Effector memory CD8-positive, alpha-beta T cell (primary cell): ENCODE measurements at places on chromosomes 7 and 10.
A peak's percentile ranks its signal among the peaks of the same experiment; 100 is the strongest.

DNA sequence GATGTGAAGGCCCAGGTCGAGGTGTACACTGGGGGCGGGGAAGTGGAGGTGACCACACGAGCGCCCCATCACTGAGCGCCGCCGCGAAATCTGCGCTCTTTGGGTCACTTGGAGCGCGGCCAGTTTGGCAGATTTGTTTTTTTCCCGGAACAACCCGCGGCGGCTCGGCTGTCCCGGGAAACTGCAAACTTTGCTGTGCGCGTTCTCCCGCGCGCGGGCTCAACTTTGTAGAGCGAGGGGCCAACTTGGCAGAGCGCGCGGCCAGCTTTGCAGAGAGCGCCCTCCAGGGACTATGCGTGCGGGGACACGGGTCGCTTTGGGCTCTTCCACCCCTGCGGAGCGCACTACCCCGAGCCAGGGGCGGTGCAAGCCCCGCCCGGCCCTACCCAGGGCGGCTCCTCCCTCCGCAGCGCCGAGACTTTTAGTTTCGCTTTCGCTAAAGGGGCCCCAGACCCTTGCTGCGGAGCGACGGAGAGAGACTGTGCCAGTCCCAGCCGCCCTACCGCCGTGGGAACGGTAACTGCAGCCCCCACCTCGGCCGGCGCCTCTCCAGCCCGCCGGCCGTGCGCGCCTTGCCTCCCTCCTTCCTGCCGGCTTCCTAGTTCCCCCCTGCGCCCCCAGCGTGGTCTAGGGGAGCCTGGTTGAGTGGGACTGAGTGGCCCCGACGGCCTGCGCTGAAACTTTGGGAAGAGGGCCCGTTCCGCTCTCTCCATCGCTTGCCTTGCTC, at the start of gene CASP7:
Gene CASP7, plus strand, starts transcription at position 450 of the 727 bp plus-strand sequence. CDS start 17,582 bp downstream, outside the sequence.
- DNase-seq, result peak; percentile 71

DNA sequence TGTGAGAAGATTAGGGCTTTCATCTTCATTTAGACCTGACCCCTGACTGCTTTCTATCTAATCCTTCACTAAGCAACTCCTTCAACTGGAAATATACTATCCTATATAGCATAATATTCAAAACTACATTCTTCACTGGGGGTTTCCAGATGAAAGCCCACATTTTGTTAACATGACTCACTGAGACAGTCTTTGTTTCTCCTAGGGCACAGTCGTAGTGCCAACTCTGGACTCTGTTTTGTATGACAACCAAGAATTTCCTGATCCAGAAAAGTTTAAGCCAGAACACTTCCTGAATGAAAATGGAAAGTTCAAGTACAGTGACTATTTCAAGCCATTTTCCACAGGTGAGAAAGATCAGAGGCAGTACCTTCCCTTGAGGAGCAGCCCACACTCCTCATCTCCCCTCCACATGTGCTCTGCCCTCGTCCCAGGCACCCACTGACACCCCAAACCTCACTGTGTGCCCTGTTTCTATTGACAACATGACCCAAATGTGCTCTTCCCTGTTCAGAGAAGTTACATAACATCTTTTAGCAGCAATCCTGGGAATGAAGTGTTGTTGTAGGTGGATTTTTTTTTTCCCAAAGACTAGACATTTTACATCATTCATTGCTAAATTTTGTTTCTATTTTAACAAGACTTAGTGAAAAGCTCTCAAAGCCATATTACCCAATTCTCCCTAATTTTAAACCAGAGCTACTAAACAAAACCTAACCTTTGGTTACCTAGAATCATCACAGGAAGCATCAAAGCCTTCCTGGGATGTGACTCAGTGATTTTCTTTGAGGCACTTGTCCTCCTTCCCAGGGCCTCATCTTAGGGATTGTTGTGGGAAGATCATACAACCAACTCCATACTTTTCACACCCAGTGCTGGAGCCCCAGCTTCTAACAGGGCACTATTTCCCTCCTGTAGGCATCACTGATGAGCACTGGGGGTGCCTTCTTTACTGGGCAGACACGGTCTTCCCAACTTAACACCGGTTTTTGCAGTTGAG, 10.7 kb downstream of the CYP2E1 start:
- DNase-seq, result no peak

DNA sequence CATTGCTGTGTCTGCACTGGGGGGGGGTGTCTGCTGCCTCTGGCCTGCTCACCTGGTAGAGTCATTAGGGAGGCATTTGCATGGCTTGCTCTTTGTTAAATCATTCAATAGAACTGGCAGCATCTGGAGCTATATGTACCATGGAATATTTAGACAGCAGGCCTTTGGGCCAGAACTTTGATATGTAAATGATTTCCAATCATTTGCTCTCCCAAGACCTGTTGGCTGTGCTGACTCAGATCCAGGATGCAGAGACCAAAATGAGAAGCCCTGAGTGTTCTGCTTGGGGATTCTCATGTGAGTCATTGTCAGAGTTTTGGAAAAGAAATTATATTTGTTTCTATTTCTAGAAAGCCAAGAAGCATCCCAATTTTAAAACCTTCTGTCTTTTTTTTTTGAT, 257.6 kb upstream of the IGFBP3 start:
- no peak for DNase-seq

DNA sequence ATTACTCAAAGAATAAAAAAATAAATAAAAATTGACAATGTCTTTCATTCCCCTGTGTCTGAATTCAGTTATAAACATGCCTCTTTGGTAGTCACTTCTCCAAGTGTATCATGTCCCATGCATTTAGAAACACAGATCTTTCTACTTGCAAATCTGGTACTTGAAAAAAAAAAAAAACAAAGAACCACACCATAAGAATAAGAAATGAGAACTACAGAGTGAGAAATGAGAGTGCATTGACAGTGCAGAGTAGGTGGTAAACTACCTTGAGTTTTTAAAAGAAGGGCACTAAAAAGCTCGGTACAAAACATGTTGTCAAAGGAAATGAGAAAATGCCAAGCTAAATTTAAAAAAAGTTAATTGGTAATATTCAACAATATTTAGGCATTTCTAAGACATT, 123.0 kb downstream of the GPR85 start:
- no peak for DNase-seq

DNA sequence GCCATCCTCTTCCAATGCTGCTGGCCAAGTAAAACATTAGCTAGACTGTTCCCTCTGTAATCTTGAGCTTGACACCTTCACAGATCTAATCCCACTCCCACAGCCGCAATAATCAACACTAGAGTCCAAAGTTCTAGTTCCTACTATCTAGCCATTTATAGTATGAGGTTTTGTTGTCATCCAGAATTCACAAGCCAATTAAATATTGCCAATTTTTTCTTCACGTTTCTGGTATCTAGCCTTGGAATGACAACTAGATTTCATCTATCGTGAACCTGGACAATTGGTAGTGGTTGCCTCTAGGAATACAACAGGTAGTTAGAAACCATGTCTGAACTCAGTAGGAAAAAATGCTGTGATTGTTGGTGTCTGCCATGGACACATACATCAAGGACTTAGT, 10.4 kb downstream of the WASL start:
- no peak for DNase-seq

DNA sequence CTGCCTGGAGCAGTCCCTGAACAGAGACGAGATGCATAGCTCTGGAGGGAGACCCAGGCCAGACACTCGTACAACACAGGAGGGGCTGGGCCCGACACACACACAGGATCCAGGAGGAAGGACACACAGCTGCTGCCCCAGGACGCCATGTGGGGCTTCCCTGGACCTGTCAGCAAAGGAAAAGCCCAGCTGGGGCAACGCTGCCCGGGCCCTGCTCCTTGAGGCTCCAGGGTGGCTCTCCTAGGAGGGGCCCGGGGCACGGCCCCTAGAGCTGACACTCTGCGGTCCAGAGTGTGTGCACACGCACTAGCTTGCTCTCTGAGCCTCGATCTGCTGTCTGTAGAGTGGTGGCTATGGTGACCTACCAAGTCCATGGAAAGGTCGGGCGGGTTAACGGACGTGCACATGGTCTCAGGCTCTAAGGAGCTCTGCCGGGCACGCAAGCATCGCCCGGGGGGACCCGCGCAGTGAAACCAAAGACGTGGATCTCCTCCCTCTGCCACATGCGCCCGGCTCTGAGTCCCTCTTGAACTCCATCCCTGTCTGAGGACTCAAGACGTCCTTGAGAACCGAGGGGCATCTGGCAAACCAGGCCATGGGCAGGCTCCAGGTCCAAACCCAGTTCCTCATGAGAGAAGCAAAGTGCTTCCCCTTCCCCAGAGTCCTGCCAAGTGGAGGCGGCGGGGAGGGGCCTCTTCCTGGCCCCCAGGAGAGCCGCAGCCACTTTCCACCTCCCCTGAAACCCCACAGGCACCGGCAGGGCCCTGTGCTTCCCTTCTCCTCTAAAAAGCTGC, 279.0 kb downstream of the ELFN1 start:
- no peak for DNase-seq

GRCh38 chr7:32516551-32517100, 21.3 kb downstream of the AVL9 start:
- DNase-seq, result no peak

GRCh38 chr10:3853547-3854303, 68.7 kb upstream of the KLF6 start:
- no peak for DNase-seq

- no peak for DNase-seq
Observed at GRCh38 chr7:115851291-115851690, 179.3 kb downstream of the TFEC start.

DNA sequence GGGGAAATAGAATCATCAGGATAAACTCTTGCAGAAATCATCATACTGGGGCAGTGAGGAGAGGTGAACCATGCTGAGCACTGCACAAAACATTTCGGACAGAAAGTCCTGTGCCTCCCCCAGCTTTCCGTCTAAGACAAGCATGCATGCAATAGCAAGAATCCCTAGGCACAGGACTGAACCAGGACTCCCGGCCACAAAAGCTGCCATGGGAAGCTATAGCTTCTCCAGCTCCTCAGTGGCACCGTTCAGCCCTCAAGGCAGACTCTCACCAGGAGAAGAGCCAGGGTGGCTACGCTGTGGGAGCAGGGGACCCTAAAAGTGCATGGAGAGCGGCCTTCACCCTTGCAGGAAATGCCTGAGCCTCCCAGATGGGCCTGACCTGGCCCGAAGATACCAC, 70.8 kb downstream of the ASB13 start:
- no peak for DNase-seq

GRCh38 chr7:151937286-151937685, 19.0 kb upstream of the GALNTL5 start:
- no peak for DNase-seq

DNA sequence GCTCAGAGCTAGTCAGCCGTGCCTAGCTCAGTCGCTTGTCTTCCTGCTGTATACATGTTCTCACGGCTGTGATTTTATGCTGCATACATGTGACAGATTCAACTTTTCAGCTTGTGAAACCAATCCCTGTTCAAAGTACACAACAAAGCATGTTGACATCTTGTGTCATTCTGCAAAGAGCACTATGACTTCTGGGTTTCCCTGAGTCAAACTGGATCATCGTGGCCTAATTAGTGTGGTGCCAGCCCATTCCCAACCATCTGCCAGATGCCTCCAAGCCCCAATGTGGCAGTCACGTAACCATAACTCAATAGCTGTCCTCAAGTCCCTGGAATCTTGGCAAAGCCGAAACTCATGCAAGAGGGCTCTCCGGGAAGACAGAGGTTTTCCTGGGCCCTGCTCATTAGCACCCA, 144.8 kb downstream of the MYOF start:
- no peak for DNase-seq

DNA sequence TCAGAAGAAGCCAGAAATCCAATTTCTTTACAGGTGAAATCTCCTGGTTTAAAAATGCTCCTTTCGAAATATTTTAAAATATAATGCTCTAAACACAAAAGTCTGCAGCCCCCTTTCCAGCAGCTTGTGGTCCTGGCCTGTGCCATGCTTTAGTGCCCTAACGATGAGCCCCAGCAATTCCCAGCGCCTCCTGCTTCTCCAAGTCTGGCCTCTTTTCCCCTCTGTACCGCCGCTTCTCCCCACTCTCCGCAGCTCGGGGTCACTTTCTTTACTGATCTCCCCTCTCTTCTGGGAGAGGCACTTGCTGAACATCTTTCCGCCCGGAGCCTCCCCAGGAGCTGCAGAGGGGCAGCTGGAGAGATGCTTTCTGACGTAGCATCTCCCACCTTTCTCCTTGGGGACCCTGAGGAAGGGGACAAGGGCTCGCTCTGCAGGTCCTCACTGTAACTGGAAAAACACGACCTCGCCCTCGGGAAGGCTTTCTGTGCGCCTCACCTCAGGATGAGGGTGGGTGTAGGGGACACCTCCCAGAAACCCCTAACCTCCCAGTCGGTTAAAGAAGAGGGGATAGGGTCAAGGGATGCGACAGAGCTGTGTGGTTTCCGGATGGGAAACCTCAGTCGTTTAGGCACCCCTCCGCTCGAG, 565 bp upstream of the INA start:
- DNase-seq, result no peak

GRCh38 chr7:46791188-46791587, 790.7 kb downstream of the TNS3 start:
- no peak for DNase-seq

DNA sequence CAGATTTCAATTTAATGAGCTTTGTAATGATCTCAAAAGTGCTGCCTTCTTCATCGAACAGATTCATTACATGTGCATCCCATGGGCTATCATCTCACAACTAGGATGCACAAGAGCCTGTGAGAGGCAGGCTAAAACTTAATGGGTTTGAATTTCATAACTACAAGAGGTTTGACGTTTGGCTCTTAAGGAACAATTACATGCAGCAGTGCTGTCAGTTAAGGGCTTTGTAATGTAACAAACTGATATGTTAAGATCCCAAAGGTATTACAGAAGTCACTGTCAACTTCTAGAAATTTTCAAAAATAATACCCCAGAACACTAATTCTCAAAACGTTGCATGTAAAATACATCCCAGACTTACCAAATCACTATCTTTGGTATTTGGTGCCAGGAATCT, 33.2 kb downstream of the KIF20B start:
- no peak for DNase-seq

GRCh38 chr10:81603106-81603620, 271.8 kb upstream of the NRG3 start:
- DNase-seq, result no peak

GRCh38 chr10:81548160-81548559, 326.8 kb upstream of the NRG3 start:
- DNase-seq, result no peak

DNA sequence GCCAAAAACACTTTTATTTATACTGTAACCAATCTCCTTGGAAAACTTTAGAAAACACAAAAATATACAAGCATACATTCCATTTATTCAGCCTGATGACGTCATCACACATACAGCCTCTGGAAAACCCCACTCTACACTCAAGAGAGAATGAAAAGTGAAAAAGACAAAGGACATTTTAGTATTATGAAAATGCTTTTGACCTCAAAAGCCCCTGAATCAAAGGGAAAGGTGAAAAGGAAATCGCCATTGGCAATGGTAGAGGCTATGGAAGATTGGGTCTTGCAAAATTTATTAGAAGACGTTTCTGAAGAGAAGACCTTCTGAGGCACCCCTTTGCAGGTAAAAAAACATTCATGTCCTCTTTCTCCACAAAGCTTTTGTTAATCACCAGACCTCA, 82.9 kb upstream of the STRIP2 start:
- DNase-seq, result no peak

GRCh38 chr10:102455893-102456471, 4.6 kb upstream of the C10orf95 start:
- DNase-seq, result no peak

- DNase-seq, result no peak
Observed at GRCh38 chr10:47289921-47290320, 10.1 kb upstream of the GDF10 start.

GRCh38 chr10:31789555-31789954, 139.1 kb downstream of the ARHGAP12 start:
- no peak for DNase-seq

GRCh38 chr7:150876817-150877526, 24.7 kb downstream of the AOC1 start:
- DNase-seq, result peak; percentile 34

- DNase-seq, result no peak
Observed at GRCh38 chr10:72320676-72321247, 34.0 kb downstream of the DNAJB12 start.
